ENCODE measurements at places on chromosomes 1 and 21. TPM values are rescaled to one million over a fixed set of nuclear protein-coding genes. Genes with fewer than 3 reads are reported as not detected.

Gene CIART
- total RNA-seq = 6.5 TPM

Gene SORT1
- total RNA-seq = 73.8 TPM

Gene LRRC3
- total RNA-seq = 5.8 TPM

Gene PTCH2
- total RNA-seq = 1.2 TPM

Gene ASAP3
- total RNA-seq = 14.8 TPM

Gene SERTAD4
- 26.8 TPM for total RNA-seq

Gene C1QB
- 11.3 TPM for total RNA-seq

Gene CFAP45
- 5.8 TPM for total RNA-seq

Gene CXADR
- 370 TPM for total RNA-seq

Gene ZNF683
- not detected for total RNA-seq

Gene KIAA0319L
- 68.3 TPM for total RNA-seq

Gene AIRE
- 0.23 TPM for total RNA-seq

Gene HRNR
- not detected for total RNA-seq

Gene OR2T2
- not detected for total RNA-seq

Gene CRYAA
- total RNA-seq = not detected

Gene TRNP1
- 23.3 TPM for total RNA-seq

Gene CHI3L1
- 1.2 TPM for total RNA-seq

Gene PTPN22
- total RNA-seq = 0.92 TPM

Gene CLCNKB
- total RNA-seq = 0.92 TPM

Gene LCE2A
- not detected for total RNA-seq

Gene TRPM2
- 9.2 TPM for total RNA-seq

Gene KRTAP15-1
- total RNA-seq = not detected

Gene CENPL
- 16.8 TPM for total RNA-seq

Gene VWA5B1
- 4.8 TPM for total RNA-seq

Gene KRTAP19-3
- total RNA-seq = not detected

Gene PPM1J
- total RNA-seq = 5.5 TPM

Gene GUCA2A
- total RNA-seq = not detected

Gene LCE1F
- not detected for total RNA-seq

Gene FMO5
- 1.4 TPM for total RNA-seq

Gene IL23R
- not detected for total RNA-seq

Gene ATAD3C
- not detected for total RNA-seq

Gene LHX8
- 26.8 TPM for total RNA-seq

Gene TINAGL1
- 3.0 TPM for total RNA-seq

Gene RNU1-4
- under 0.01 TPM for total RNA-seq

Gene SHE
- total RNA-seq = 2.5 TPM

Gene APH1A
- total RNA-seq = 72.9 TPM

Gene RBP7
- total RNA-seq = not detected

Gene KAZN
- 16.1 TPM for total RNA-seq

Gene MYOC
- not detected for total RNA-seq

Gene VSIG8
- not detected for total RNA-seq

Gene SPRR2A
- not detected for total RNA-seq

Gene PRAMEF2
- not detected for total RNA-seq

All from diencephalon (tissue), 1 donor.